Amniotic stem cell (primary cell): ENCODE measurements at places on chromosomes 4 and X.

DNA sequence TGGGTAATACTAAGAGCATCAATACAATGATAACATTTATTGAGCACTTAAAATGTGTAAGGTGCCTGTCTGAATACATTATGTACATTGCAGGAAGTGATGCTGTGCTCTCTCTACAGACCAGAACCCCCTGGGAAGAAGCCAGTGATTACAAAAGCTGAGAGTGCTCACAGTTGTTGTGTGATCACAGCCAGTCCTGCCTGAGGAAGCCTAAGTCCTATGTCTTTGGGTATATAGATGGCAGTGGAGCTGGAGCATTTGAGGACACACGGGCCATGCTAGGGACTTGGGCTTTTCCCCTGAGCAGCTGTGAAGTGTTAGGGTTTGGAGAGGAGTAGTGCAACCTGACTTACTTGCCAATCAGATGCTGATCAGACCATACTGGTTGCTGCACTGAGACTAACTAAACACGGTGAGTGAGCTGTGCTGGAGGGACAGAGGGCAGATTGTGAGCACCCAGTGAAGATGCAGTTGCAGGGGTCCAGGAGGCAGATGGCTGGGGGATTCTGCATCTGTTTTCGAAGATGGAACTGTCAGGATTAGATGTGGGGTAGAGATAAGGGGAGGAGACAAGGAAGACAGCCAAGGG is 60.8 kb upstream of the TBC1D14 start:
- no peak for DNase-seq

DNA sequence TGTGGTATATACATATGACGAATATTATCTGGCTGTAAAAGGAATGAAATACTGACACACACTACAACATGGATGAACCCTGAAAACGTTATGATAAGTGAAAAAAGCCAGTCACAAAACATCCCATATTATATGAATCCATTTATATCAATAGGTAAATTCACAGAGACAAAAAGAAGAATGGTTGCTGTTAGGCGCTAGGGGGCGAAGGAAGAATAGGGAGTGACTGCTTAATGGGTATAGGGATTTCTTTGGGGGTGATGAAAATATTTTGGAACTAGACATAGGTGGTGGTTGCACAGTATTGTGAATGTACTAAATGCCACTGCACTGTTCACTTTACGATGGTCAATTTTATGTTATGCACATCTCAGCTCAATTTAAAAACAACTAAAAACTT is 96.4 kb upstream of the EGFL6 start:
- DNase-seq = no peak

GRCh38 chr4:147846318-147847155 is 114.6 kb downstream of the ARHGAP10 start:
- DNase-seq = no peak

DNA sequence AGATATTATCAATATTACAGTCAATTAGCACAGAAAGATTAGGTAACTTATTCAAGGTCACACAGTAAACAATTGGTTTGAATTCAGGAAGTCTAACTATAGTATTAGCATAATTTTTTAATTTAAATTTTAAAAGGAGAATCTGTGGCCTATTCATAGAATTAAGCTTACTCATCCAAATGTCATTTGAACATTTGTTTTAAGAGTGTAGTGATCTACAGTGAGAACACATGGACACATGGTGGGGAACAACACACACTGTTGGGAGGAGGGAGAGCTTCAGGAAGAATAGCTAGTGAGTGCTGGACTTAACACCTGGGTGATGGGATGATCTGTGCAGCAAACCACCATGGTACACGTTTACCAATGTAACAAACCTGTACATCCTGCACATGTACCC is 48.3 kb downstream of the MEPE start:
- DNase-seq = no peak

- no peak for DNase-seq
These were observed 96.2 kb upstream of the CCSER1 start for GRCh38 chr4:90030953-90031352.

DNA sequence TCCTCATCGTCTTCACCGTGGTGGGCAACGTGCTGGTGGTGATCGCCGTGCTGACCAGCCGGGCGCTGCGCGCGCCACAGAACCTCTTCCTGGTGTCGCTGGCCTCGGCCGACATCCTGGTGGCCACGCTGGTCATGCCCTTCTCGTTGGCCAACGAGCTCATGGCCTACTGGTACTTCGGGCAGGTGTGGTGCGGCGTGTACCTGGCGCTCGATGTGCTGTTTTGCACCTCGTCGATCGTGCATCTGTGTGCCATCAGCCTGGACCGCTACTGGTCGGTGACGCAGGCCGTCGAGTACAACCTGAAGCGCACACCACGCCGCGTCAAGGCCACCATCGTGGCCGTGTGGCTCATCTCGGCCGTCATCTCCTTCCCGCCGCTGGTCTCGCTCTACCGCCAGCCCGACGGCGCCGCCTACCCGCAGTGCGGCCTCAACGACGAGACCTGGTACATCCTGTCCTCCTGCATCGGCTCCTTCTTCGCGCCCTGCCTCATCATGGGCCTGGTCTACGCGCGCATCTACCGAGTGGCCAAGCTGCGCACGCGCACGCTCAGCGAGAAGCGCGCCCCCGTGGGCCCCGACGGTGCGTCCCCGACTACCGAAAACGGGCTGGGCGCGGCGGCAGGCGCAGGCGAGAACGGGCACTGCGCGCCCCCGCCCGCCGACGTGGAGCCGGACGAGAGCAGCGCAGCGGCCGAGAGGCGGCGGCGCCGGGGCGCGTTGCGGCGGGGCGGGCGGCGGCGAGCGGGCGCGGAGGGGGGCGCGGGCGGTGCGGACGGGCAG is 792 bp downstream of the ADRA2C start:
- DNase-seq = no peak

GRCh38 chr4:24645765-24646550 is 61.6 kb upstream of the DHX15 start:
- no peak for DNase-seq

GRCh38 chrX:154327038-154327820 is 31.6 kb downstream of the TKTL1 start:
- no peak for DNase-seq

DNA sequence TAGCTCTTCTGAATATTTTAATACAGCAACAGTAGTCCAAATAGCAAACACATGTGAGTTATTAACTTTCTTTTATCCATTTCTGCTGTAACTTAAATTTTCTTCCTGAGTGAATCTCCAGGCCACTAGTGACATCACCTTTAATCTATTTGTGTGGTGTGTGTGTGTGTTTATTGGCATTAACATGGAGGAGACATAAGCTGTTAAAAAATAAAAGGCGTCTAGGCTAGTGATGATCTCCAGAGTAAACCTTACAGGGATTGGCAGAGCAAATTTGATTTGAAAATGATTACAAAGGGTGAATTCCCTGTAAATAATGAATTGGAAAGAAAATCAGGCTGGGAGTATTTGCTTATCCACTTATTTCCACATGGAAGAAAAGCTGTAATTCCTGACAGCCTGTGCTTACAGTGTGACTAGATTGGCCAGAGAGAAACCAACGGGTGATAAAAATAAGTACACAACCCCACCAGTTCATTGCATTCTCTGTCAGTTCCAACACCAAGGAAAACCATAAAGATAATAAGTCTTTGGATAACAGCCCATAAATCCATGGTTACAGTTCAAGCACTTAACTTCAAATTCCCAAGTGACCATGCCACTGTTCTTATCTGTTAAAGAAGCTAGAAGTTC is 186.1 kb downstream of the ENOX2 start:
- no peak for DNase-seq
